Stimulated activated CD8-positive, alpha-beta memory T cell treated with anti-CD3 and anti-CD28 coated beads, Interleukin-7, amount 100 ng/mL, for 1 hour (primary cell): ENCODE measurements at places on chromosomes 7 and 10.

GRCh38 chr7:126511046-126511445 is 741.7 kb downstream of the GRM8 start:
- DNase-seq, result no peak

DNA sequence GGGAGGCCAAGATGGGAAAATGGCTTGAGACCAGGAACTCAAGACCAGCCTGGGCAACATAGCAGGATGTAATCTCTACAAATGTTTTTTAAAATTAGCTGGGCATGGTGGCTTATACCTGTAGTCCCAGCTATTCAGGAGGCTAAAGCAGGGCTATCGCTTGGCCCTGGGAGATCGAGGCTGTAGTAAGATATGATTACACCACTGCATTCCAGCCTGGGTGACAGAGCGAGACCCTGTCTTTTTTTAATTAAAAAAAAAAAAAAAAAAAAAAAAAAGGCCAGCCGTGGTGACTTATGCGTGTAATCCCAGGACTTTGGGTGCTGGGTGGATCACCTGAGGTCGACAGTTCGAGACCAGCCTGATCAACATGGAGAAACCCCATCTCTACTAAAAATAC is 27.4 kb downstream of the MYOF start:
- no peak for DNase-seq

- no peak for DNase-seq
These were observed 1.5 kb downstream of the TMEM184A start for GRCh38 chr7:1554333-1555045.

DNA sequence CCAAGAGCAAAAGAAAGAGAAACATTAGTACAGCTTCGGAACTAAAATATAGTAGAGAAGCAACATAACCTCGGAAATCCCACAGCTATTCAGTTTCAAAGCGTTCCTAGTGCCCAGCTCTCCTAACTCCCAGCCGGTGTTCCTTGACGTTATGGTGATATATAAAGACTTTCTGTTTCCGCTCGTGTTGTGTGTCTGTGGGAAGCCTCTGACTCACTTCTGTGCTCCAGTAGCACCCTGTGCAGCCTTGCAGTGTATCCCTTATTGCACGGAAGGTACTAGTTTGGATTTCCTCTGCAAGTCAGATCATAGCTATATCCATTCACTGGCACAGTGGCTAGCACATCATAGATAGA is 535 bp downstream of the ASAH2B start:
- no peak for DNase-seq

- DNase-seq, result no peak
These were observed 181.3 kb downstream of the KIAA1217 start for GRCh38 chr10:24390146-24390700.

GRCh38 chr10:110600487-110601101 is 33.1 kb downstream of the SMC3 start:
- DNase-seq, result no peak

GRCh38 chr7:128727239-128727638 is 11.9 kb upstream of the CALU start:
- DNase-seq, result no peak

GRCh38 chr10:7513455-7513854 is 102.6 kb upstream of the SFMBT2 start:
- no peak for DNase-seq

DNA sequence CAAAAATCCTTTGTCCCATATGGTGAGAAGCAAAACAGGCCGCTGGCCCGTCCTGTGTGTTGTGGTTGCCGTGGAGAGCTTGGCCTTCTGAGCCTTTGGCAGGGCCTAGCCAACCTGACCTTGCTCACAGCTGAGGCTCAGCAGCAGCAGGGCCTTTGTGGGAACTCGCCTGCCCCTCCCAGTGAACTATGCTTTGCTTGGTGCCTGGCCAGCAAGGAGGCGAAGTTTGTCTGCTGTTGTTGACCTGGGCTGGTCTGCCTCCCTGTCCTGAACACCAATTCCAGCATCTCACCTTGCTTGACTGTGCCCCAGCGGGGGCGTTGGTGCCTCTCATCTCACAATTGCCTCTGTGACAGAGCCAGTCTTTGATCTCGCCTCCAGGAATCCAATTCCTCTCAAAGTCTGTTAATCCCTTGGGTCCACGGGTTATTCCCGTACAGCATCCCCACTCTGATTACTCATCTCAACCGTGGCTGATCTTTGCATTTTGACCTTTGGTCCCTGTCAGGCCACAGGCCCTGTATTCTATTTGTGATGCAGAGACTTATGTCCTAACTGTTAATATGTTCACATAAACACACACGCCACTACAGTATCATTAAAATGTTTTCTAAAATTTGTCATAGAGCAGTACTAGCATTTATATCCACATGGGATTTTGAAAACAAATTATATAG is 22.6 kb downstream of the EPDR1 start:
- no peak for DNase-seq

DNA sequence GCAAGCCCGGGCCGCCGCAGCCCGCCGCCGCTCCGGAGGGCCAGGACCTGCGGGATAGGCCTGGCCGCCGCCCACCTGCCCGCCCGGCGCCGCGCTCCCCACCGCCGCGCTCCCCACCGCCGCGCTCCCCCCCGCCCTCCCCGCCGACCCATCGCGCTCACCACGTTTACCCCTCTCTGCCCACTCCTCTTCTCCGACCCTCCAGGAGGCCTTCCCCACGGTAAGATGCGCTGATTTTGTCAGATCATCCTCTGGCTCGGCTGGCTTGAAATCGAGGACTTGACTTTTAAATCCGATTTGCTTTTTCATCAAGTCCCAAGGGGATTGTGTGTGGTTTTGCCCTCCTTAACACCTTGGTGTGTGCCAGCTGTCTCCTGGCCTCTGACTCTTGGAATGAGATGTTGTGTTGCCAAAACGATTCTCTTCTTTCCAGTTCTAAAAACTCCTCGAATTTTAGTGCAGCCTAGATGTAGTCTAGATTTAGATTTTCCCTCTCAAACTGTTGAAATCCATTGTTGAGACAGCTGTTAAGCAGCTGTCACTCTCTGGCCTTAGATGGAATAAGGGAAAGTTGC is 738 bp downstream of the POM121 start:
- DNase-seq, result no peak

DNA sequence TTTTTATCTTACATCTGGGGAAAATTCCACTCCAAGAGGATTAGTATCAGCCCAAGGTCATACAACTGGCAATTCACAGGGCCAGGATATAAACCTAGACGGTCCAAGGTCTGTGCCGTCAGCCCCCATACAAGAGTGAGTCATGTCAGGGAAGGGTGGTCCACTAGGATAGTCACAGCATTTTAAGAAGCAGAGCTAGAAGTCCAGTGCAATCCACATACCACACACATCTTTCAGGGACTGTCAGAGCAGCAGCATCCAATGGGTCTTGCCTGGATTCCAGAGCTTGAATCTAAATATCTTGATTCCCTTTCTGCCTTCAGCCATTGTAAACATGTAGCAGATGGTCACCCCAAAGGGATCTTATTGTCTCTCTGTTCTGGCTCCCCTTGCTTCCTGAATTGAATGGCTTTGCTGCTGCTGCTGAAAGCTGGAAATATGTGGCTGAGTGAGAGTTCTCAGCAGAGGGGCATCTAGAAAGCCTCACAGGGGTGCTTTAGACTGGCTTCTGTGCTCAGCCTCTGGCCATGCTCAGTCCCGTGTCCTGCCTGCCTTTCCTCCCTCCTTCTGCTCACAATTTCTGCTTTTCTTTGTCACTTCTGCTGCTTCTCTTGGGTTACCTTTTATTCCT is 9.9 kb upstream of the OR6V1 start:
- DNase-seq, result no peak

DNA sequence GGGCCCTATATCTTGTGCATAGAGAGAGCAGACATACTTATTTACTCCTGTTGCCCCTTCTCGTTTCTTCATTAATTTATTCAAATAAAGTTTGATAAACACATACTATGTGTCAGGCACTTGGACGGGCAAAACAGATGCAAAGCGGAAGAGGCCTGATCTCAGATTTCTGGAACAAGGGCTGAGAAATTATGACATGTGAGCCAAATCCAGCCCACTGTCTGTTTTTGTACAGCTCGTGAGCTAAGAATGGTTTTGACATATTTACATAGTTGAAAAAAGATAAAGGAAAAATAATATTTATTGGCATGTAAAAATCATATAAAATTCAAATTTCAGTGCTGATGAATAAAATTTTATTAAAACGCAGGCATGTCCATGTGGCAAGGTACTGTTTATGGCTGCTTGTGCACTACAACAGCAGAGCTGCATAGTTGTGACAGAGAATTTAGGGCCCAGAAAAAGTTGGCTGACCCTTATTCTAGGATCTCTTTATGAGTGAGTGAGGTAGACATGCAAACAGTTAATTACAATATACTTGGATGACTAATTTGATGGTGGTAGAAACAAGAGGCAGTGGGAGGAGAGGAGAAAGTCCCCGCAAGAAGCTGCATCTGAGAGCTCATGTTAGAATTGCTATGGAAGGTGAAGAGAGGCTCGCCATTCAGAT is 68.1 kb upstream of the ITPRID1 start:
- DNase-seq, result no peak

GRCh38 chr10:25797888-25798429 is 136.1 kb upstream of the MYO3A start:
- no peak for DNase-seq

GRCh38 chr7:28999427-28999826 is 41.3 kb upstream of the TRIL start:
- no peak for DNase-seq

- no peak for DNase-seq
These were observed 121.3 kb downstream of the MYL10 start for GRCh38 chr7:101507791-101508252.

GRCh38 chr7:142712617-142712957 is 36.7 kb upstream of the PRSS1 start:
- DNase-seq, result no peak

- no peak for DNase-seq
These were observed 25.0 kb downstream of the ZPBP start for GRCh38 chr7:50068026-50068425.

DNA sequence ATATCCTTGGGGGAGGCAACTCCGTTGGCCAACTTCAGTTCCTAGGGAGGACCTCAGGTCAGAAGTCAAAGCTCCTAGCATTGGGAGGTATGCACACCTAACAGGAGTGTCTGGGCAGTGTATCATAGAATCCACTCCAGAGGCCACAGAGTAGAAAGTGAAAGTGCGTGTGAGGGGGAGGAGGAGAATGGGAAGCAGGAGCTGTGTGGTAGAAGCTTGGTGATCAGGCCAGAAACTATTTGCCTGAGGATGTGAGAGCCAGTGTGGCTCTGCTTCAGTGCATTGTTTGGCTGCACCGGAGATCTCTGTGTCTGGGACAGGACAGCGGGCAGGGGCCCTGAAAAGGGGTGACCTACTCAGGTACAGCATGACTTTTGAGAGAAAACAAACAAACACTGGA is 557.4 kb upstream of the VSTM2A start:
- DNase-seq, result no peak

- DNase-seq, result no peak
These were observed 185.6 kb downstream of the PFKFB3 start for GRCh38 chr10:6388261-6388893.

- DNase-seq, result no peak
These were observed 106.9 kb upstream of the GNAI1 start for GRCh38 chr7:80027611-80028173.

DNA sequence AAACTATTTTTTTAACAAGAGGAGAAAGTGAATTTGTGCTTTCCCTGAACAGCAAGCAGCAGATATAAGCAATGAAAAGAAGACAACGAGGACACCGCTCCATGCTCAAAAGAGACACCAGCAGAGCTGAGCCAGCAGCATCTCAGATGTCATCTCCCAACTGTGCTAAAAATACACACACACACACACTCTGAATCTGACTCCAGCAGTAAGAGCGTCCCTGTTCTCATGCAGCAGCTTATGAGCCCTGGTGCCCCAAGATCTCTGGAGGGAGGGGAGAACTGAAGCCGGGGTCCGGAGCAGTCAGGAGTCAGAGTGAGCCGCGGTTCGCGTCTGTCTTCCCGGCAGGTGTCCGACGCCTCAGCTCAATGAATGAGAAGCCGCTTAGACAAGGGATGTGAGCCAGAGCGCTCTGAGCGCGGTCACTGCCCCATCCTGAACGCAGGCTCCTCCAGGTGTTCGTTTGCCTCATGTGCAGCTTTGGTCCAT is 49.2 kb downstream of the SVIL start:
- DNase-seq, result no peak

- DNase-seq, result no peak
These were observed 1.2 kb upstream of the ZEB1 start for GRCh38 chr10:31317652-31318381.

GRCh38 chr10:44068716-44069482 is 316.0 kb downstream of the CXCL12 start:
- DNase-seq, result no peak

- DNase-seq, result no peak
These were observed 83.5 kb downstream of the ST7 start for GRCh38 chr7:117036836-117037235.

GRCh38 chr7:51778121-51778520 is 461.5 kb upstream of the COBL start:
- no peak for DNase-seq

- DNase-seq, result no peak
These were observed 252.8 kb downstream of the DPP6 start for GRCh38 chr7:154304740-154305700.

DNA sequence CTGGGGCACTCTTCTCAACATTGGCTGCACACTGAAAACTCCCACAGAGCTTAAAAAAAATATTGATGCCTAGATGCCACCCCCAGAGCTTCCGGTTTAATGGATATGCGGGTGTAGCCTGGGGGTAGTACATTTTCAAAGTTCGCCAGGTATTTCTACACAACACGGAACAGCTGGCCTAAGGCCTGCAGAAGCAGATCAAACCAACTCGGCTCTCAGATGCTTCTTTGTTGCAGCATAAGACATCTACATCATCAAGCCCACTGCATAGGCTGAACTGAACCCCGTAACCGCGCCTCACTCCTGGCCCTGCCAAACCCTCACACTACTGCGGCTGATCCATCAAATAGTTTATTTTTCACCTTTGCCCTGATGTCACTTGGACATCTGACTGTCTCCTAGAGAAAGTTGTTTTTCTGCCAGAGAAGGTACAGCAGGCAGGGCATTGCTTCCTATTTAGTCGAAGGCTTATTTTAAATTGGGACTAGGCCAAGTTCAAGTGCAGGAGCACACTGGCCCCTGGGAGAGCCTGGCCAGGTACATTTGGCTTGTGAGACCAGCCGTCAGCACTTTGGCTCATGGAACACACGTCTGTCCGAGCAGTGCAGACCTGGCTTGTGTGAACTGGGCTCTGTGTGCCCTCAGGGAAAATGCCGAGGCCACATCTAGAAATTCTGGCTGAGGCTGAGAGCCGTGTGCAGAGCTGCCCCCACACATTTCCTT is 113.3 kb downstream of the TACC2 start:
- DNase-seq, result no peak

GRCh38 chr10:870564-871166 is 60.8 kb downstream of the LARP4B start:
- DNase-seq, result no peak

- no peak for DNase-seq
These were observed 18.5 kb downstream of the SFTPA1 start for GRCh38 chr10:79628988-79629954.

GRCh38 chr7:50356212-50356944 is 51.9 kb downstream of the IKZF1 start:
- no peak for DNase-seq
